ENCODE measurements at places on chromosomes 11 and 22.

GRCh38 chr11:116558504-116559211 lies 214.1 kb downstream of the BUD13 start:
- DNase-seq: no peak

- no peak for DNase-seq
Measured at GRCh38 chr11:101555366-101555765, 28.4 kb downstream of the TRPC6 start.

DNA sequence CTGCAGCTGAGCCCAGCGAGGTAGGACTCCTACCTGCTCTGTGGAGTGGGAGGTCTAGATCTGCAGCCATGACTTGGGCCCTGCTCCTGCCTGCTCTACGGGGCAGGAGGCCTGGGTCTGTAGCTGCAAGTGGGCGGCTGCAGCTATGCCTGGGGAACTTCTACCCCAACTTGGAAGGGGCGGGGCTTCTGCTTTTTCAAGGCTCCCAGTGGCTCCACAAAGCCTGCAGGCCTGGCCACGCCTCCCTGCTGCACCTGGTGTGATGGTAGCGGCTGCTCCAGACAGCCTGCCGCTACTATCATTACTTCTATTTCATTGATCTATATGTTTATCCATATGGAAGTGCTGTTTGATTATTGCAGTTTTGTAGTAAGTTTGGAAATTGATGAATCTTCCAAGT lies 121.2 kb downstream of the NELL1 start:
- peak; percentile 23 for DNase-seq

- peak; percentile 72 for DNase-seq
Measured at GRCh38 chr11:40514124-40514523, 945.3 kb downstream of the LRRC4C start.

- DNase-seq: no peak
Measured at GRCh38 chr22:25650833-25651232, 86.4 kb downstream of the GRK3 start.

DNA sequence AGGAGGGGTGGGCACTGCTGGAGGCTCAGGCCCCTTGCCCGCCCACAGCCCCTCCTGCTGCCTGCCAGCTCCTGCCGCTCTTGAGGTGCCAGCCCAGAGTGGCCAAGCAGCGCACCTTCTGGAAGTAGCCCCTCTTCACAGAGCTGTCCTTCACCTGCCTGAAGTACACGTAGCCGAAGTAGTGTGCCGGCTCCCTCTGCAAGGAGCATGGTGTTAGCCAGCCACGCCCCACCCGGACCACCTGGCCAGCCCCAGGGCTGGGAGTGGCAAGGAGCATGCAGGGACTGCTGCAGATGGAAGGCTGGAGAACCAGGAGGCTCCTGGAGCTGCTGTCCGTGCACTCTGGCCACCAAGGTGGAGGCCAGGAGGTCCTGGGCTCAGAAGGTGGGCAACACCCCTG lies 9.6 kb downstream of the DENND6B start:
- DNase-seq: peak; percentile 76

- no peak for DNase-seq
Measured at GRCh38 chr22:36339171-36340065, 48.3 kb downstream of the MYH9 start.

GRCh38 chr11:117483372-117483771 lies 155.7 kb downstream of the CEP164 start:
- DNase-seq: no peak

DNA sequence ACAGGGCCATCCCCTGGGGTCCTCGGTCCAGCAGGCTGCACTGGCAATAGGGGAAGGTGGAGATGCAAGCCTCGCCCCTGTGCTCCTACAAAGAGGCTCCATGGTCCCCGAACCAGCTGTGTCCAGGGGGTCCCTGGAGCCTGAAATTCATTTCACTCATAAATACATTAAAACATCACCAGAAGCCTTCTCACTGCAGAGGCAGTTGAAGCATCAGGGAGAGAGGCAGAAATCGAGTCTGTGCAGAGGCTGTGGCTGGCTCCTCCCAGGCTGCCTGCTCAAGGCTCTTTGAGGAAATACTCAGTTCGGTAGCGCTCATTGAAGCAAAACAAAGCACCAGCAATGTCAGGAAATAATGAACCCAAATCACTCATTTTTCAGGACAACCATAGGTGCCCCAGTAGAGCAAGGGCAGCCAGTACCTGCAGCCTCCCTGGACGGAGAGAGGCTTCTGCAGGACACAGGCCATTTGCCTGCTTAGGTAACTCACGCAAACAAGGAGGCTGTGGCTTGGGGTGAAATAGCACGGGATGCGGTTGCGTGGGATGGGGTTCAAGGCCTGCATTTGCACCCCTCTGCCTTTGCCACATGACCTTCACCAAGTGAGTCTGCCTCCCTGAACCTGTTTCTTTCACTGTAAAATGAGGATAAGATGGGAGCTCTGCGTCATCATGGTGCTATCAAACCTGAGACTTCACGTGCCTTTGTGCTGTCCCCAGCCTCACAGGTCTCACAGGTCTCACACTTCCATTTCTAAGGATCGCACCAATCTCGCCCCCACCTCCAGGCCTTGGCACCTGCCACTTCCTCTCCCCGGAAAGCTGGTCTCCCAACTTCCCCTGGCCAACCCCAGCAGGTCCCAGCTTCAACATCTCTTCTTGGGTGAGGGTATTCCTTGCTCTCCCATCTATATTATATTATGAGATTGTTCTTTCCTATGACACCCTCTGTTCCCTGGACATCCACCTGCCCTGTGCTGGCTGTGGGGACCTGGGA lies 84.3 kb upstream of the SHISAL1 start:
- no peak for DNase-seq

Data from NCI-H69 (cell line).